Coronary artery (tissue), 2 donors: ENCODE measurements at places on chromosomes 2 and 18.

DNA sequence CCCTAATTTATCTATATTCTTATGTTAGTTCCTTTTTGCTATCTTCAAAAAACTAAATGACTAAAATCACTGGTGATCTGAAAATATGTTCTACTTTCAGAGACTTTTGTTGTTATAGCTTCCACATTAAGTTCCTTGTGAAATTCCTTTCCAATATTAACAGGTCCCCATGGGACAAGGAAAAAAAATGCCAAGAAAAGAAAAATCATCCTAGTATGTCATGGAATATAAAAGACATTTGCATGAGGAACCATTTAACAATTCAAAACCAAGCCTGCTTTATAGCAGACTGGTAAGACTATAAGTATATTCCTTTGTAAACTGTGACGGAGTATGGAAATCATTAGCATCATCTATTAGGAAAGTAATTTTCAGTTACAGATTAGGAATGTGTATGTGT, 48.1 kb downstream of the COBLL1 start:
- no peak for DNase-seq

DNA sequence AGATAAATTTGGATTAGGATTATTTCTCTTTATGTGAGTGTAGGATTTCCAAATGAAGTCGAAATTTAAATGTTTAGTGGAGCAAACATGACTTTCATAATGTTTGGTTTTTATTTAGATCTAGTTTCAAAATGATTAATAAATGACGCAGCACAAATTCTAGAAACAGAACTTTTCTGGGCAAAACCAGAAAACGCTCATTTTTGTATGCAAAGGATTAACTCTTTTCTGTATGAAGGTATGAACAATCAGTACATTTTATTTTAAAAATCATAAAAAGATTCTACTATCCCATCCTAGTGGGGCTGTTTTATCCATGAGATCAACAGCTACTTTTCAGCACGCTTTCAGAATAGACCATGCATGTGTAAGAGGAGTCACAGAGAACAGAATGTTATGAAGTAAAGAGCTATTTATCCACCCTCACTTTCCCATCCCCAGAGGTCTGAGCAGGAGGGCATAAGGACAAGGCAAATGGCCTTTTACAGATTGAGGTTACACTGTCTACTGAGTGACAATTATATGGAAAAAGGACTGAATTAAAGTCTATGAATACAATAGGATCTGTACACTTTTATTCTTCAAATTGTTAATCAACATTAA, 270.8 kb downstream of the ZEB2 start:
- DNase-seq, result no peak

DNA sequence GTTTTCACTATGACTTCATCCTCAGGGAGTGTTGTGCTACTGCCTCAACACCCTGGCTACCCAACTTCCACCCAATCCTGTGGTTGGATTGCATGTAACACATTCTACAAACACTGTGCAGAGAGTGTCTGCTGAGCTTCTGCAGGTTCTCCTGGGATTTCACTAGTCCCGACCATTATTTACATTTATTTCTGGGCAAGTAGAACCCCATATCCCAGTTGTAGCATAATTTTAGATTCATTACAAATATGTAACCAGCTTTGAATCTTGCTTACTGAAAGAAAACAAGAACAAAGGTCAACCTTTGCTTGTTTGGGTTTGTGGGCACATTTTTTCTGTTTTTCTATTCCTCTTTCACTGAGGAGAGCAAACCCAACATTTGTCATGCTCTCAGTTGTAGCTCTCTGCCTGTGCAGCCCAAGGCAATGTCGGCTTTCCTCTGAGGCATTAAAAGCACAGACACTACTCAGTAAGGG, 2036.1 kb upstream of the LRRTM1 start:
- DNase-seq, result no peak

DNA sequence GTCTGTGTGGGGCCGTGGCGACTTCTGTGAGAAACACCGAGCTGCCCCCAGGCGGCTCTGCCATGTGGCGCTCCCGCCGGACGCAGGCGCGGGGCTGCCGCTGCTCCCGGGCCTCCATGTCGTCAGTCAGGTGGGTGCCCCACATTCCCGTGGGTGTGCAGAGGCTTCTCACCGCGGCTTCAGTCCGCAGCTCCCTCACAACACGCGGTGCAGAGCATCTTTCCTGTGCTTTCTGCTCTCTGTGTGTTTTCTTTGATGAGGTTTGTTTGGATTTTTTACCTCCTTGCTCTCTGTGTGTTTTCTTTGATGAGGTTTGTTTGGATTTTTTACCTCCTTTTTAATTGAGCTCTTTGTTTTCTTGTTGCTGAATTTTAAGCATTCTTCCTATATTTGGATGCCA, 13.0 kb downstream of the AQP12A start:
- DNase-seq, result no peak

- DNase-seq, result no peak
Measured at GRCh38 chr2:207746131-207746530, 23.6 kb downstream of the FZD5 start.

DNA sequence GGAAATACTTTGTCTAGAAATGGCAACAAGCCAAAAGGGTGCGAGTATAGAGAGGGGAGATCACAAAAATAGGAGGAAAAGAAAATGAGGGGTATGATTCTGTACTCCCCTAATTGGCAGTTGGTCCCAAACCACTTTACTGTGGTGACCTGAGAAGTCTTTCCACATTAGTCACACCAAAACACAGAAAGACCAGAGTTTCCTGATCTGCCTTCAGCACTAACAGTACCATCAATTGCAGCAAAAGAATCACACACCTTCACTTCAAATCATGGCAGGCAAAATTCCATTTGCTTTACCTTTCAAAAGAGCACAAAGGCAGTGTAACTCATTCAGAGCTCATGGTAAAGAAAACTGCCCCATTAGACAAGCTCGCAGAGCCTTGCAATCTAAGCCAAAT, 86.8 kb downstream of the ALK start:
- DNase-seq, result no peak

DNA sequence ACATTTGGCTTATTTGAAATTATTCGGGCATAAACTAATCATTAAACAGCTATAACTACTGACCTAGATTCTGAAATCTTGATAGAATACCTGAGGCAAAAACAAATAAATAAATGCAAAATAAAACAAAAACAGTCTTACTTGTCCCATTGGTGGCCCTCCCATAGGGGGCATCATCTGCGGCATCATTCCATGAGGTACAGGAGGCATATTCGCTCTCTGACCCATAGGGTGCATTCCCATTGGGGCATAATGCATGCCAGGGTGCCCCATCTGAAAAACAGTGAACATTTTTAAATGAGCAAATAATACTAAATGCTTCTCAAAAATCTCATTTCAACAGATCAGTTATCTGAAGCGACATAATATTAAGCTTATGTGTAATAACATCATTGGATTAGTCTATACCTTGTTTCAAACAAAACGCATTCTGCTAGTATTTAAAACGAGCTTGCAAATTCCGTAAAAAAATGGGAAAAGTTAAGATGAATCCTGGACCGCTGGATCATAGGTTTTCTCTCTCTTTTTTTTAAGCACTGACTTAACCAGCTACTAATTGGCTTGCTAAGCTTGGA, 1.3 kb downstream of the PRPF40A start:
- DNase-seq, result no peak

DNA sequence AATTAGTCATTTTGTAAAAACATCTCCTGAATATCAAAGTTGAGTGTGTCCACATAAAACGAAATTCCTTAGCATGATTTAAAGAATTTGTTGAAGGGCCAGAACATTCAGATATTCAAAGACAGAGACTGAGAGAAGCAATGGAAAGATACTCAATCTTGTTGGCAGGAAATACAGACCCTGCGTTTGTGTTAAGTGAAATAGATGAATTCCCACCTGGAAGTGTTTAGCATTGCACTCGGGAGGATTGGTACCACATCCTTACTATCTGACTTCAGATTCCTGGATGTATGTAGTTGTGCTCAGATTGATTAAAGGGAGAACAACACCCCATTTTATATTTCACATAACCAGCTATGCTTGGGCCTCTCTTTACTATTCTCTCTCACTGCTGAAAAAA, 9.7 kb upstream of the ARL5A start:
- DNase-seq, result no peak

DNA sequence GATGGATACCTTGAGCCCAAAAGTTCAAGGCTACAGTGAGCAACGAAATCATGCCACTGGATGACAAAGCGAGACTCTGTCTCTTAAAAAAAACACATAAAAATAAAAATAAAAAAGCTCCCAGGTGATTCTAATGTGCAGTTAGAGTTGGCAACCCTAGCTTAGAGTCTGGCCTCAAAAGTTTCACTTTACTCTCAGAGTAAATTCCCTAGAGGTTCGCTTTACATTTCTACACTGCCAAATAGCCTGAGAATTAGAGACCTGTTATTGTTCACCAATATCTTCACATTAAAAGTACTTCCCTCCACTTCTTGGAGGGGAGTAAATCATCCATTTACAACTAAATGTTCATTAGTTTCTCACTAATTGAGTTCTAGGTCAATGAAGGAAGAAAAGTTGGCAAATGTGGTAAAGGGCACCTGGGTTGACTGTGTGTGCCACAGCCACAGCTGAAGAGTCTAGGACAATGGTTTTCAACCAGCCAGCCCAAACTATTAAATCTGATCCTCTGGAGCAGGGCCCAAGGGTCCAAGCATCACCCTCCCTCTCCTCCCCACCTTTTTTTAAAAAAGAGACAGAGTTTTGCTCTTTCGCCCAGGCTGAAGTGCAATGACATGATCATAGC, 15.2 kb upstream of the TMEM37 start:
- no peak for DNase-seq

DNA sequence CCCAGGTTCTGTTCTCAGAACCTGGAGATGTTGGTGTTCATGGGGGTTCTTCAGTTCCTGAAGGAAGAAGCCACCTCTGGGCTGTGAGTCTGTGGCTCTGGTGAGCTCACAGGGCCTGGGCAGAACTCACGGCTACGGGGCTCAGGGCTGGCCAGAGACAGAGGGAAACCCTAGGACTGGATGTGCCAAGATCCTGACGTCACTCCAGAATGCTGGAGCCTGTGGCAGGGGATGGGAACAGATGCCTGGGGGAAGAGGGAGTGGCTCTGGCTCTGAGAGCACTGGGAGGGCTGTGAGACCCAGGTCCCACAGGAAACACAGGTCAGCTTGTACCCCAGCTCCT, at the start of gene OTOF:
Gene OTOF, minus strand, starts transcription at position 214 of the 343 bp plus-strand sequence.
- DNase-seq, result no peak

DNA sequence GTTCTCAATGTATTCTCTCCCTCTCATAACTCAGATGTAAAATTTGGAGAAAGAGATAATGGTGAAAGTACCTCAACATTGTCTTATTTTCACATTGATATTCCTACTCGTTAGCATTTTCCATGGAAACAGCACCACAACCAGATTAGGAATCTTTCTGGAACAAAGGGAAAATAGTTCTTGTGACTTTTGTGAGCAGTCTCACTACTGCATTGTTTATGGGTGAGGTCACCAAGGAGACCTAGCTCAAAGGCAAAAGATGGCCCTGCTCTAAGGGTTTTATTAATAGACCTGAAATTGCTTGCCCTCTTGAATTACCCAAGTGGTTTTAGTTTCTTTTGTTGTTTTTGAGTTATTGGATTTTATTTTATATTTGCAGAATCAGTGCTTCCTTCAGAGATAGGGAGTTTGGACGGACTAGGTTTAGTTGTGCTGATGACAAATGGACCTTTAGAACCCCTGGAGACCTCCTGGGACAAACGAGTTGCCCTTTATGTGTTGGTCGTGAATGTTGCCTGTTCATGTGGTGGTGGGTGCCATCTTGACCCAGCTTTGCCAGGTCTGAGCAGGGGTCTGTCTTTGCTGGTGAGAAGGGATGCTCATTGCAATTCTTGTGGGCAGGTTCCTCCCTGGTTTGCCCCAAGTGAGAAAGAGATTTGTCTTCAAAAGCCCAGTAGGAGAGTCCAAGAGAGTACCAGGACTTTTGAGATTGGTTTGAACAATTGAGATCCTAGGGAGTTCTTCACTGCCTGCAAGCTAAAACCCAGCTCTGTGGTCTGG, 58.1 kb downstream of the INPP4A start:
- peak; percentile 62 for DNase-seq

GRCh38 chr18:79426376-79427300, 30.9 kb downstream of the NFATC1 start:
- DNase-seq, result no peak

DNA sequence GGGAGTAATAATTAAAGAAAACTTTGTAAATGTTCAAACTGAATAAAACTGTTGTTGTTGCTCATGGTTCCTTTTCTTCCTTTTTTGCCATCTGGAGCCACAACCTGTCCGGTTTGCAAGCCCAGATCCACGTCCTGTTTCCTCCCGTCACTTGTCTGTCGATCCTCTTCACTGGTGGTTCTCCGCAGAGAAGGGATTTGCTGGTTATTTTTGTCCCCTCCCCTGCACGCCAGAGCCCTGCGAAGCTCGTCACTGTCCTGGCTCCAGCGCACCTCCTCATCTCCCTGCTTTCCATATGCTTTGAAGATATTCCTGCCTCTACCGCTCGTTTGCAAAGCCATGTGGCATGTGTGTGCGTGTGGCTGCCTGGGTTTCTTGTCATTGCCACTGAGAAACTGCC, 461.4 kb downstream of the RNF144A start:
- DNase-seq, result no peak

- no peak for DNase-seq
Measured at GRCh38 chr2:195636890-195637289, 20.1 kb upstream of the SLC39A10 start.
